ENCODE measurements at places on chromosomes 6 and 20. TPM values are rescaled to one million over a fixed set of nuclear protein-coding genes. Genes with fewer than 3 reads are reported as not detected.

ZNF831 gene
- polyA plus RNA-seq = 0.07 TPM

- no peak for DNase-seq
Observed at GRCh38 chr20:2701671-2702081, 9.1 kb downstream of the EBF4 start.

MAPK13 gene
- polyA plus RNA-seq = 40.2 TPM

DNA sequence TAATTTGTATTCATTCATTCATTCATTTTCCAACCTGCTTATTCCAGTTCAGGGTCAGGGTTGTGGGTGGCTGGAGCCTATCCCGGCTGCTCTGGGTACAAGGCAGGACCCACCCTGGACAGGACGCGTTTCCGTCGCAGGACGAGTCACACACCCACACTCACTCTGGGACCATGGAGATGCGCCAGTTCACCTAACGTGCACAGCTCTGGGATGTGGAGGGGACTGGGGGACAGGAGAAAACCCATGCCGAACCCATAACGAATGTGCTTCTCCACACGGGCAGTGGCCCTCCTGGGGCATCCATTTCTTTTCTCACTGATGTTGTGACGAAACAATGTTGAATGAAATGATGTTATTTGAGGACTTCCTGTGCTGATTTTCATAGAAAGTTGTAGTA, 26.5 kb downstream of the ERMARD start:
- no peak for DNase-seq

TPBG gene
- polyA plus RNA-seq = 24.4 TPM

CLVS2 gene
- polyA plus RNA-seq = 0.58 TPM

DNA sequence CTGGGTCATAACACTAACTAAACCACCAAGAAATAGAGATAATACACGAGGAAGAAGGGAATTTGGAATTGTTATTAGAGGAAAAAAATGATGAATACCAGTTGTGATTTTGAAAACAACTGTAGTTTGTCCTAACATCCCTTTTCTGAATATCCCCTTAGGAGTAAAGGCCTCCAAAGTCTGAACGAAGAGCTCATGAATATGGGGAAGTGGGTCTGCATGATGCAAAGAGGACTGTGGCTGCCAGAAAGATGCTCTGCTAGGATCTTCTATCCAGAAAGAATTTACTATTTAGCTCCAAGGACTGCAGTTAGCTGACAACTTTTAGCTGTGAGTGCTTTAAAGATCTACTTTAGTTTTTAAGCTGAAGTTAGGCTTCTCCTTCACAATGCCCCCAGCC, 308.8 kb upstream of the HS3ST5 start:
- no peak for DNase-seq

GRCh38 chr6:140370976-140371870, 996.8 kb upstream of the CITED2 start:
- peak; percentile 7 for DNase-seq

BPIFB1 gene
- polyA plus RNA-seq = not detected

DNA sequence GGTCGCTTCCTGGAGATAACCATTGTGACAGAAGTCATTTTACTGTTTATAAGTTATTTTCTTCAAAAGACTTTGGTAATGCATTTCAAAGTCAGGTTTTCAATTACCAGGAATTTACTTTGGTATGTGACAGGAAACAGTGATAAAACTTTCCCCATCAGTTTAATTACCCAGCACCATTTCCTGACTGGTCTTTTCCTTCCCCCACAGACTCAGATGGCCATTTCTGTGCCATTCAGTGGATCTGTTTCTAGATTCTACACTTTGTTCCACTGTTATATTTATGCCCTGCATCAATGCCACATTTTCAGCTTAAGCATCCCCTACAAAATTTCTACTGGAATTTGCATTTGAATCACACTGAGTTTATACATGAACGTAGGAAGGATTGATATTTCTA, 16.3 kb downstream of the RRBP1 start:
- no peak for DNase-seq

GRCh38 chr6:30735668-30736314, 6.7 kb downstream of the FLOT1 start:
- no peak for DNase-seq

DNA sequence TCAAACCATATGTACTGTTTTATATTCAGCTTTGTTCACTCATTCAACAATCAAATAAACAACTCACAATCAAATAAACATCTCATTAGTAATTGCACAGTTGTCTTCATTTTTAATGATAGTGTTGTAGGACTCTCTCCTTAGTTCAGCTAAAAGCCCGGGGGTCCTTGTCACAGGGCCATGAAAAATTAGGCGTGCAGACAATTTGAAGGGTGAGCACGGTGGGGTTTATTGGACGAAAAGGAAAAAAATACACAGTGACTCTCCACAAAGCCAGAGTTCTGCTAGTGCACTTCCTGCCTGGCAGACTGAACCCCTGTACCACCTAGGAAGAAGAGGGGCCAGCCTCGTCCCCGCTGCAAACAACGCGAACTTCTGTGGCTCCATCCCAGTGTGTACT, 257.6 kb upstream of the FLRT3 start:
- peak; percentile 25 for DNase-seq

- DNase-seq = no peak
Observed at GRCh38 chr6:49676671-49677281, 36.6 kb downstream of the CRISP2 start.

DNA sequence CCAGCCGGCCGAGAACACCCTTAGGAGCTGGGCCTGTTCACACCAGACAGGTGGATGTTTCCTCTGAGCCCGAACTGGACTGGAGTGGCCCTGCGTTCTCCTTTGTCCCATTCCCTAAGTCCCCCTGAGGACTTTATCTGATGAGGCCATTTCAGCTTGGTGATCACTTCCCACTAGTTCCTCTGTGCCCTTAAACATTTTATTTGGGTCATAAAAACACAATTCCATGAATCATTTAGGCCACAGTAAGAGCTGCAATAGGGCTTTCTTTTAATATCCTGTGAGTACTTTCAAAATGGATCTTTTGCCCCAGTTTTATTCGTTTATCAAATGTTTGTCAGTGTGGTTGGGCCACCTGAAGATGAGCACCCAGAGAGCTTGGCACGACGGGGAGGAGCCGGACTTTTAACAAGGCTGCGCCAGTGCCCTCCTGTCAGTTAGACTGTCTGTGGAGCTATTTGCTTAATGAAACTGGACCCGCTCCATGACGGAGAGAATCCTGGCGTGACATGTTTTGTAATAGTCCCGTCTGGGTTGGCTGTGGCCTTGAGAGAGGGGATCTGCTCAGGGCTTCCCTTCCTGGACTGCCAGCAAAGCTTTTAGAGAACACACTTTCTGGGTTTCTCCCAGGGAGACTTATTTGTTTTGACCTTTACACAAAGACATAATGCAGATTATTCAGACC, 53.5 kb downstream of the ZDHHC14 start:
- DNase-seq = peak; percentile 57

- DNase-seq = no peak
Observed at GRCh38 chr6:69954733-69955132, 88.4 kb downstream of the COL19A1 start.

GRCh38 chr20:20095114-20095872, 43.0 kb downstream of the CFAP61 start:
- DNase-seq = peak; percentile 31

TTK gene
- polyA plus RNA-seq = 12.8 TPM

Measured in brain (organoid and tissue), 16 donors.